ENCODE measurements at places on chromosomes 11 and 22.
A peak's percentile ranks its signal among the peaks of the same experiment; 100 is the strongest.

DNA sequence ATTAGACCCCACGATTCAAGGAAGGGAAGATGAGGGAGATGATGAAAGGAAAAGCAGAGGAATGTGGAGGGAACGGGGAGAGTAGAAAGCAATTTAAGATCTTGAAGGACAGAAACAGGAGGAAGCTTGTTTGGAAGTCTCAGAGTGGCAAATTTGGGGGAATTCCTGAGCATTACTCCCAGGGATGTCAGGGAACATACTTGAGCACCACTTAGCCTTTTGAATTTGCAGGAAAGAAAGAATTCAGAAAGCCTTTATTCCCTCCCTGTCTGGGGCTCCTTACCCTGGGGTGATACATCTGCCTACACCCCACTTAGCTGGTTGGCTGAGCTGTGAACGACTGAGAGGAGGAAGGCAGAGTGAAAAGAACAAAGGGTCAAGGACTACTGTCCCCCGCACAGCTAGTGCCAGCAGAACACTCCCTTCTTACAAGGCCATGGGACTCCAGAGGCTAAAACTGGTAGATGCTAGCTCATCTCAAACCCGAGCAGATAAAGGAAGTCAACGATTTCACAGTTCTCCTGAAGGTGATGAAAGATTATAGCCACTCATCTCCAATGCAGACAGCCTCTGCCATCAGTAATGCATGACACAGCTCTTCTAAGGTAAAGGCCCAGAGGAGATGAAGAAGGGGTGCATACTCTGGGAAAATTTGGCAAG, 84.0 kb upstream of the AKIP1 start:
- peak; percentile 19 for DNase-seq

DNA sequence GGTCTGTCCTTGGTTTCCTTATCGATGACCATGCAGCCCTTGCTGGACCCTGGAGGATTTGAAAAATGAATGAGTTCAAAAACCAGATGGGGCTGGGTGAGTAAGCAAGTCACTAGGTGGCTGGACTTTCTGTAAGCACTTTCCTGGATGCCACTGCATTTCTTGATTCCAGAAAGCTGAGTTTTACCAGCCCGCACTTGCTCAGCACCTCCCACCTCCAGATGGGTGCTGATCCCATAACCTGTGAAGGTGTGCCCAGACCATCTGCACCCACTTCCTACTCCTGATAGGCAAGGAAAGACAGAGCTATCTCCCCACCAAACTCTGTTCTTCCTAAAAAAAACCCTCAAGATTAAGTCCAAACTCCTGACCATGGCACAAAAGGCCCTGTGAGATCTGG, 21.1 kb downstream of the ASCC2 start:
- no peak for DNase-seq

- peak; percentile 78 for DNase-seq
These were observed 569 bp downstream of the FAM76B start for GRCh38 chr11:95788921-95789505.

GRCh38 chr22:40218152-40218551, 40.4 kb downstream of the TNRC6B start:
- no peak for DNase-seq

GRCh38 chr11:76510060-76511047, 65.5 kb downstream of the EMSY start:
- peak; percentile 81 for DNase-seq

GRCh38 chr11:58592760-58593472, 14.1 kb downstream of the ZFP91 start:
- no peak for DNase-seq

GRCh38 chr22:36922711-36923110, 9.3 kb downstream of the CSF2RB start:
- DNase-seq, result no peak

DNA sequence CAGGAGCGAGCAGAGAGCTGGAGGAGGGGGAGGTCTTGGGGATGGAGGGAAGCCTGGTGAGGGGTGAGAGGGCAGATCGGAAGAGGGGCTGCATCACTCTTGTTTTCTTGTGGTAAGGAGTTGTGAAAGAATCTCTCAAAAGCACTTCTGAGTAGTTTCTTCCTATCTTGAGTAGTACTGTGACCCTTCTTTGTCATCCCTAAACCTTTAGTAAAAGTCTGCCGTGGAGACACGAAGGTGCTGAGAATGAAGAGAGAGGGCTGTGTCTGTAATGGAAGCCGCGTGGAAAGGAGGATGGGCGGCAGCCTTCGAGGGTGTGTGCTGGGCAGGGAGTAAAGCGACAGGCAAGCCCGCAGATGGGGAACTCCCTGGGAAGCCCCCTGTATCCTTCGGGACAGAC, 237.8 kb downstream of the TBC1D22A start:
- DNase-seq, result no peak

- no peak for DNase-seq
These were observed 4.4 kb downstream of the NAALADL1 start for GRCh38 chr11:65053827-65054508.

- no peak for DNase-seq
These were observed 13.2 kb upstream of the AMPD3 start for GRCh38 chr11:10441652-10442503.

DNA sequence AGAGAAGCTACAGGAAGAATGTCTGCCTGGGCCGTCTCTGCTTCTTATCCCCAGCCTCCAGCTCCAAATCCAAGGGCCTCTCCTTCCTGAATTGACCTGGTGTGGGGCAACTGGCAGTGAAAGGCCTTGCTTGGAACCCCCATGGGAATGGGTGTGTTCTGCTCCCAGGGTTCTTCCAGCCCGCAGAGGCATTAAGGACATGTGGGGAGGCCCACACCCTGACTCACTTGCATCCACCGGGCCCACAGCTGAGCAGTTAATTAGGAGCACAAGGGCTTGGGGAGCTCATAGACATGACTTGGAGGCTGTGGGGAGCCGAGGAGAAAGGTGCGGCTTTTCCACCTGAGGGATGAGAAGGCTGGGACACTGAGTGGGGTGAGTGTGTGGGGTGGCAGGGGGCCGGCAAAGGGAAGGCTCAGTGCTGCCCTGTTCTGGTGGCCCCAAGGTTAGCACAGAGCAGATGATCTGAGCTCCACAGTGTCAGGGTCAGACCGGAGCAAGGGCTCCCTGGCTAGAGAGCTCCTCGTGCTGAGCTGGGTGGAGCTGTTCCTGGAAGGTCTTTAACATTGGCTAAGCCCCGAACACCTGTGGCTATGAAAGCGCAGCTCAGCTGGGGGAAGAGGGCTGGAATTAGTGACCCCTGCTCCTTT, 64.5 kb upstream of the NECTIN1 start:
- no peak for DNase-seq

DNA sequence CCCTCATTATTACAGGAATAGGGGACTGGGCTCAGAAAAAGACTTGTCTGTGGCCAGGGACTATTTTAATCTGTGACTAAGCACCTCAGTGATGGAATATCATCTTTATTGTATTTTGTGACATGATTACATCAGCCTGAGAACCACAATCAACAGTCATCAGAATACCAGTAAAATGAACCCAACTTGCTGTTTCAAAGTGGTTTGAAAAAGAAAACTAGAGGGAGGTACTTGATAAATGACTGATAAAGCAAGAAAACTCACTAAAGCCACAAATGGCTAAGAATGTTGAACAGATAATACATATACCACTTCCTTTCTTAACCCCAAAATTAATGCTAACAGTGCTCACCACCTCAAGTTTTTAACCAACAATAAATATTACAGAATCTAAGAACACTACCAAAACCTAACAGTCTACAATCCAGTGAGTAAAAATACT, 155.7 kb downstream of the ATG16L2 start:
- DNase-seq, result no peak

- DNase-seq, result no peak
These were observed 836.0 kb downstream of the FAM181B start for GRCh38 chr11:81897639-81898038.

DNA sequence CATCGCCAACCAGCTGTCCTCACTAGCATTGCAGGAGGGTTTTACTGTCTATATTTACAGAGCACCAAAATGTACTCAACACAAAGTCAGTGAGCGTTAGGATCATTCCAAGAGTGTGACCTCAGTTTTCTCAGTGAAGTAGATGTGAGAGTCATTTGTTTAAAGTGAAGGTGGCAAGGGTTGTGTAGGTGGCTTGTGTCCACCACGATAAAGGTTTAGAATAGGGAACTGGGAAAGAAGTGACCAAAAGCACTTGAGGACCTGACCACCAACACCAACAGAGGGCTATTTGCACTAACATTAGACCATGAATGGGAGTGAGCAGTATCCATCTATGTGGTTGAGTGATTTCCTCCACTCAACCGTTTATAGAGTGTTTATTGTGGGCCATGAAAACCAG, 152.5 kb upstream of the POU2AF2 start:
- DNase-seq, result no peak

GRCh38 chr22:27791159-27791858, 10.2 kb downstream of the MN1 start:
- DNase-seq, result no peak

DNA sequence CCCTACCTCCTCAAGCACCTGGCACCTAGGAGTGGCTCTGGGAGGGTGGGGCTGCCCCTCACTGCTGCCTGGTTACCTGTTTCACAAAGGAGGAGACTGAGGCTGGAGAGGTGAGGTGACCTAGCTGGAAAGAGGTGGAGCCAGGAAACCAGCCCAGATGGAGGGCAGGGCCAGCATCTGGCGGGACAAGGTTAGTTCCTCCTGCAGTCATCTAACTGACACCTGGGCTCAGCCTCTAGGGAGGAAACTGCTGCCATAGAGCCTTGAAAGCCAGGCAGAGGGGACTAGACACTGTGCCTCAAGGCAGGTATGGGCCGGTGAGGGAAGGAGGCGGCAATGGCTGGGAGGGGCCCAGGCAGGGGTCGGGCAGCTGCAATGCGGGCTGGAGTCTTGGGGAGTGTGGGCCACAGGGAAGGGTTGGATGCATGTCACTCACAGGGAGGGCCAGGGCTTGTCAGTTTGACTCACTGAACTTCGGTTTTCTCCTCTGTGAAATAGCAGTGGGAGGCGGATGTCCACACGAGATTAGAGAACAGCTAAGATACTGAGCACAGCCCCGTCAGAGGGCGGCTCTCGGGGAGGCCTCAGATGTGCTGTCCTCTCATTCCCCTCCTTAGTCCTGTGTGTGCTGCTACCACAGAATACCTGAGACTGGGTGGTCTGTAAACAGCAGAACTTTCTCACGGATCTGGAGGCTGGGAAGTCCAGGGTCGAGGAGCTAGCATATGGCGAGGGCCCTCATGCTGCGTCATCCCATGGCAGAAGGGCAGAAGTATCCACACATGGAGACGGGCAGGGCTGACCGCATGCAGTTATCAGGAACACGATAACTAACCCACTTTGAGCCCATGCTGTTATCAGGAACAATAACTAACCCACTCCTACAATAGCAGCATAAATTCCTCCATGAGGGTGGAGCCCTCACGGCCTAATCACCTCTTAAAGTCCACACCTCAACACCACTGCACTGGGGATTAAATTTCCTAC, 16.1 kb downstream of the MGAT3 start:
- no peak for DNase-seq

DNA sequence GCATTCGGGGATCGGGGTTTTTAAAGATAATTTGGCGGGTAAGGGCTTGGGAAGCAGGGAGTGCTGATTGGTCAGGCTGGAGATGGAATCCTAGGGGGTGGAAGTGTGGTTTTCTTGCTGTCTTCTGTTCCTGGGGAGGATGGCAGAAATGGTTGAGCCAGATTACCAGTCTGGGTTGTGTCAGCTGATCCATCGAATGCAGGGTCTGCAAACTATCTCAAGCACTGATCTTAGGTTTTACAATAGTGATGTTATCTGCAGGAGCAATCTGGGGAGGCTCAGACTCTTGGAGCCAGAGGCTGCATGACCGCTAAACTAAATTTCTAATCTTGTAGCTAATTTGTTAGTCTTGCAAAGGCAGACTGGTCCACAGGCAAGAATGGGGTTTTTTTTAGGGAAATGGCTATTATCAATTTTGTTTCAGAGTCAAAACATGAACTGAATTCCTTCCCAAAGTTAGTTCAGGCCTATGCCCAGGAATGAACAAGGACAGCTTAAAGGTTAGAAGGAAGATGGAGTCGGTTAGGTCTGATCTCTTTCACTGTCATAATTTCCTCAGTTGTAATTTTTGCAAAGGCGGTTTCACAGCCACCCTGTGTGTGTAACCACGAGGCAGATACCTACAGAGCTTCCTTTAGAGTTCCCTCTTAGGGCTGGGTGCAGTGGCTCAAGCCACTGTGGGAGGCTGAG, 10.2 kb downstream of the SCGB1A1 start:
- DNase-seq, result no peak

- peak; percentile 98 for DNase-seq
These were observed 39.0 kb downstream of the SLC22A12 start for GRCh38 chr11:64629796-64630562.

- no peak for DNase-seq
These were observed 22.3 kb downstream of the TMEM123 start for GRCh38 chr11:102430158-102430836.

DNA sequence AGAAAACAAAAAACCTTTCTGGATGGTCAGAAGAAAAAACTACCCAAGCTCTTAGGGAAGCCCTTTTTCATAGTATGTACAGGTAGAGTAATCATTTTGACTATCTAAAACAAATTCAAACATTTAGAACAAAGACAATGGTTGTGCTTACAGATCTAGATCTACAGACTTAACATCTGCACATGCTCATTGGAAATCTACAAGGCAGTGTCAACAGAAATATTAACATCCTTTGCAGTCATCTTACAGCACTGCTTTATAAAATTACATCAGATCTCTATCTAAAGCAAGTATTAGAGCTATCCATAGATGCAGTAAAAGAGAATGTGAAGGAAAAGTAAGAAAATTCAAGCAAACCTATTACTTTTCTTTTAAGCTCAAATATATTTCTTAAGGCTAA, 110.3 kb downstream of the CADM1 start:
- DNase-seq, result no peak

GRCh38 chr22:49548356-49549202, 279.1 kb downstream of the BRD1 start:
- no peak for DNase-seq

- DNase-seq, result no peak
These were observed 1.9 kb upstream of the ESS2 start for GRCh38 chr22:19146215-19146968.

GRCh38 chr11:19237381-19237780, 3.4 kb downstream of the E2F8 start:
- no peak for DNase-seq

DNA sequence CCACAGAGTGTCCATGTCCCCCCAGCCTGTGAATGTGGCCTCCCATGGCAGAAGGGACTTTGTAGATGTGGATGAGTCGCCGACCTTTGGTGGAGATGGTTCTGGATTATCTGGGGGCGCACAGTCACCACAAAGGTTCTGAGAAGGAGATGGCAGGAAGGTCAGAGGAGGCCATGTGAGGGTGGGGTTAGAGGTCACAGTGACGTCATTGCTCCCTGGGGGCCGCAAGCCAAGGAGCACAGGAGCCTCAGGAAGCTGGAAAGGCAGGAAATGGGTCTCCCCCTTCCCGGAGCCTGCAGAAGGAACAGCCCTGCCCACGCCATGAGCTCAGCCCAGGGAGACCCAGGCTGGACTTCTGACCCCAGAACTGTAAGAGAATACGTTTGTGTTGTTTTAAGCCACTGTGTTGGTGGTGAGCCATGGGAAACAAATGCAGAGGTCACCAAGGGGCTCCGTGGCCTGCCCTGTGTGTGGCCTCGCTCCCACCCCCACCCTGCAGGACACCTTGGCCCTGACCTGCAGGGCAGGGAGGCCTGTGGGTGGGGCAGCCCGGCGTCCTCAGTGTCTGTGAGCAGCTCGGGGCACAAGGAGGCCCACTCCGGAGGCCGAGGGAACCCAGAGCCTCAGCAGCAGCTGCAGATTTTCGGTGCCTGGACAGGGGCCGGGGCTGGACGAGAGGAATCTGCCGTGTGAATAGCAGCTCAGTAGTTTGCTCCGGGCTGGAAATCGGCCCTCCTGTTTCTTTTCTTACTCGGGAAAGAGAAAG, 32.1 kb downstream of the GRAMD4 start:
- DNase-seq, result no peak

Data from GM23338 (cell line).